ENCODE measurements at places on chromosomes 6 and 20.
A peak's percentile ranks its signal among the peaks of the same experiment; 100 is the strongest.

GRCh38 chr20:19045371-19045770 is 167.1 kb upstream of the SLC24A3 start:
- DNase-seq, result no peak

DNA sequence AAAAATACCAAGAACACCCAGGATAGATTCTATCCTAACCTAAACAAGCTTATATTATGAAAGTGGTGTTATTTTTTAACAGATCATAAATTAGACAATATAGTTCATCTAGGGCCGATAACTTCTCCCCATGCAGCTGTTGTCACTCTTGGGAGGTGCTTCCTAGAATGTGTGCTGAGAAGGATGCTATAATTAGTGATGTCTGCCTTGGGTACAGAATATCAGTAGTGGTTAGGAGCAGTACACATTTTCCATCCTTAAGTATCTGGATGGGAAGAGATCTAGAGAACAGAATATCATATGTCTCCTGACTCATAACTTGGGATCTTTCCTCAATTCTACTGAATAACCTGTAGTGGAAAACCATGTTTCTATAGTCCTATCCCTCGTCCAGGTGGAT is 214.5 kb downstream of the BCKDHB start:
- no peak for DNase-seq

GRCh38 chr20:38893056-38893564 is 33.1 kb upstream of the FAM83D start:
- DNase-seq, result peak; percentile 74

- DNase-seq, result no peak
Measured at GRCh38 chr6:66421570-66421969, 714.5 kb upstream of the EYS start.

DNA sequence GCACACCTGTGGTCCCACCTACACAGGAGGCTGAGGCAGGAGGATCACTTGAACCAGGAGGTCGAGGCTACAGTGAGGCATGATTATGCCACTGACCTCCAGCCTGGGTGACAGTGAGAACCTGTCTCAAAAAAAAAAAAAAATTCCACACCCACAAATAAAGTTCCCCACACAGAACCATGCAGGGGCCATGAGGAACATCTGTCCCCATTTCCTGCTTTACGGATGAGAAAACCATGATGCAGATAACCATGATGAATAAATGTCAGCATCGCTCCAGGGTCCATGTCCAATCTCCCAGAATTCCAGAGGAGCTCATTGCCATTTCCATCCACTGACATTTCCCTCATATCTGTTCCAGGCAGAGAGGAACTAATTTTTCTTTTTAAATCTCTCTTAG is 16.9 kb upstream of the AGPAT4 start:
- DNase-seq, result no peak

- no peak for DNase-seq
Measured at GRCh38 chr20:63179687-63180568, 36.0 kb downstream of the YTHDF1 start.

Measured in NCI-H345 (cell line).